ENCODE measurements at places on chromosomes 7 and 10. TPM values are rescaled to one million over a fixed set of nuclear protein-coding genes. Genes with fewer than 3 reads are reported as not detected.
A peak's percentile ranks its signal among the peaks of the same experiment; 100 is the strongest.

DNA sequence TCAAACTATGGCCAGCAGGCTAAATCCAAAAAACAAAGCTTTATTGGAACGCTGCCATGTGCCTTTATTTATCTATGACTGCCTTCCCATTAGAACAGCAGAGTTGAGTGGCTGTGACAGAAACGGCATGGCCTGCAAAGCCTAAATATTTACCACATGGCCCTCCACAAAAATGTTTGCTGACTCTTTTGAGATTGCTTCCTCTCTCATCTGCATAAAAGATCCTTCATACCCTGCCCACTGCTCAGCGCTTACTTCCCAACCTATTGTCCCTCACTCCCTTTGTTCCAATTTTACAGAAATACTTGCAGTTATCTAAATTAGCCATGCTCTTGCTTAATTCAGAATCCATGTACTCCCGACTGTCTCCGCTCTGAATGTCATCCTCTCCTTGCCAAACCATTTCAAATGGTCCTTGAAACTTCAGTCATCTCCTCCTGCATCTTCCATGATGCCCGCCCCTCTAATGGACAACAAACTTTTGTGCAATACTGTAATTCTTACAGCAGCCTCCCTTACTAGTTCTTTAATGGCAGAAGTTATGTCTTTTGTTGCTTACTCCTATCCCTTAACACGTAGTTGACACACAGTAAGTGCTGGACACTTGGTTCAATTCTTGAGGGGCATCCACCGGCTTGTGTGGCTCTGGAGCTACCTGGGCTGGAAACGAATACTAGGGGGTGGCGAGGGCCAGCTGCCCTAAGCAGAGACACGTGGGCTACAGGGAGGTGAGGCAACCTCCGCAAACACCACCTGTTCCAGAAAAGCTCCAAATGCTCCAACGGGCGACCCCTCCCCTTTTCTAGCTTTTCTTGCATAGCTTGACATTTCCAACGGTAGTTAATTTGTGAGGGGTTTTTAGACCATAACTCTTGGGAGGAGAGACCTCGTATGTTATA lies 832 bp downstream of the XRCC2 start:
- no peak for DNase-seq
- H3K27ac ChIP-seq = peak overlapping the region; percentile 83
- H3K27me3 ChIP-seq = no peaks in the 10 kb centered on the region
- H3K4me3 ChIP-seq = peak overlapping the region; percentile 37
- H3K36me3 ChIP-seq = no peaks in the 10 kb centered on the region

- H3K36me3 ChIP-seq = no peaks in the 10 kb centered on the region
- H3K27ac ChIP-seq = no peak overlapping the region
- DNase-seq = no peak
- no peaks in the 10 kb centered on the region for H3K27me3 ChIP-seq
Measured at GRCh38 chr7:135753616-135754413, 5.2 kb upstream of the FAM180A start.

Gene LBX1
- total RNA-seq = not detected

DNA sequence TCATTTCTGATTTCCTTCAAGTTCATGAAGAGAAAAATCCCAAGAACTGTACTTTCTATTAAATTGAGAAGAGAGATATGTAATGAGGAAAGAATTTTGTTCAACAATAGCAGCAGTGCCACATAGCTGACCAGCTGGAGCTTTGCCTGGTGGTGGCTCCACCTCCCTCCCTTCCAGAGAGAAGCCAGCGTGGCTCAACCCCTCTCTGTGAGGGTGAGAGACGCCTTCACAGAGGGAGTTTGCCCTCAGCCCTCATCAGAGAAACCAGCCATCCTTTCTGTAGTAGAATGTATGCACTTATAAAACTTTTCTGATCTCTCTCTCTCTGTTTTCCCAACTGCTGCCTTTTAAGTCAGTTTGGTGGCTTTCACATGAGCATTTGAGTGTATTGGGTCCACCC lies 20.5 kb upstream of the COL1A2 start:
- no peak for DNase-seq
- H3K4me3 ChIP-seq = no peak overlapping the region
- no peaks in the 10 kb centered on the region for H3K27me3 ChIP-seq
- peak overlapping the region; percentile 50 for H3K27ac ChIP-seq
- H3K36me3 ChIP-seq = no peaks in the 10 kb centered on the region
- no peaks in the 10 kb centered on the region for H3K4me1 ChIP-seq

DNA sequence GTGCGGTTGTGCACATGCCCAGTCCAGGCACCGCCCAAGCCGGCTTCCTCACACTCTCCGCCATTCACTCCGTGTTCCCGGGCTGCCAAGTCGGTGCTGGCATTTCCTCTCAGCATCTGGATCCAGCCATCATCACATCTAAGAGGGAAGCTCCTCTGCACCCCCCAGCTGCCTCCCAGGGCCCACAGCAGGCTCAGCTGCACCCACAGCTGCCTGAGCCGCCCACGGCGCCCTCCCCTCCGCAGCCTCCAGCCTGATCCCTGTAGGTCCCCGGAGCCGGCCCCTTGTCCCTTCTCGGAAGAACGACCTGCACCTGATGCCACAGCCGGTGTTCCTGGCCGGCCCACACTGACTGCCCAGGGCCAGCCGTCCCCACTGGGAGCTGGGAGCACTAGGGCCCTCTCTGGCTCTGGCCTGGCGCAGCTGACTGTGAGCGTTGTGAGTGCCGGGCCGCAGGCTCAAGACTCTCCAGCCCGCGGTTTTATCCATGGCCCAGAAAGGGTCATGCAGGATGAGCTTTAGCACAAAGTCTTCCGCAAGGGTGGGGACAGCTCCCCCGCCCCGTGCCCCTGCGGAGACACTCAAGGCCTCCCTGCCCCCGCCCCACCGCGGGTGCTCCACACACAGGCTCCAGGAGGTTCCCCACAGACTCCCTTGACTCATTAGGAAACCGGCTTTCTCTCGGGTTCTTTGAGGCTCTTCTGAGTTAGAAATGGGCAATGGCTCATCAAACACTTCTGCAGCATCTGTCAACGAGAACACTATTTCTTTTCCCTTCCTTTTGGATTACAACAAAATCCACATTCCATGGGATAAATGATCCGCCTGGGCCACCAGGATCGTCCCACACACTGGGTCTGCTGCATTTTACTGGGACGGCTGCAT lies 31.2 kb downstream of the CFAP46 start:
- no peak for DNase-seq
- H3K4me3 ChIP-seq = no peak overlapping the region
- H3K4me1 ChIP-seq = no peaks in the 10 kb centered on the region

DNA sequence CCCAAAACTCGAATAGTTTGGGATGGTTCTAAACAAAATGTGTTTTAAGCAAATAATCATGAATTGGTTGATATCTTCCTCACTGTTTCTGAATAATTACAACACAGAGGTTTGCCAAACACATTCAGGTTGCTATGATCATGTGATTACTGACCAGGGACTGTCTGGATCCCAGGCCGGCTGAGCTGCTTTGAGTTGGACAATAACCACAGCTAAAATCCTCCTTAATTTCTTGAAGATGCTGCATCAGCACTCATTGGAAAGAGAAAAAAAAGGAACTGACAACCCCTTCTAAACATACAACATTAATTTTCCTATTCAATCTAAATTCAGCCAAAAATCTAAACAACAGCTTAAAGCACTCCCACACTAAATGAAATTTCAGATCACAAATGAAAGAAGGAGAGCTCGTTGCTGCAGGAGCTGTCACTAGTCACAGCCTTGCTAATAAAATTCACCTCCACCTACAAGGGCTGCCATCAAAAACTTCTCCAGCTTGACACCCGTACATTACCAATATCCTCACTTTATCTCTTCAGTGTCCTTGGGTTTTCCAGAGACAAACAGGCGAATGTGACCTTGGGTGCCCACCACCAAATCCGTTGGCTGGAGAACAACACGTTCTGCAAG lies 560.2 kb downstream of the KCNMA1 start:
- H3K27ac ChIP-seq = no peak overlapping the region
- no peaks in the 10 kb centered on the region for H3K27me3 ChIP-seq
- DNase-seq = no peak
- no peaks in the 10 kb centered on the region for H3K36me3 ChIP-seq
- H3K4me1 ChIP-seq = no peaks in the 10 kb centered on the region
- no peak overlapping the region for H3K4me3 ChIP-seq

- no peaks in the 10 kb centered on the region for H3K27me3 ChIP-seq
- H3K4me1 ChIP-seq = no peaks in the 10 kb centered on the region
- no peaks in the 10 kb centered on the region for H3K36me3 ChIP-seq
- DNase-seq = no peak
- H3K27ac ChIP-seq = no peak overlapping the region
Measured at GRCh38 chr7:3005257-3005656, 38.4 kb downstream of the CARD11 start.

- H3K4me1 ChIP-seq = no peaks in the 10 kb centered on the region
- no peaks in the 10 kb centered on the region for H3K36me3 ChIP-seq
- no peak overlapping the region for H3K4me3 ChIP-seq
Measured at GRCh38 chr7:82211333-82211732, 232.2 kb downstream of the CACNA2D1 start.

Gene CYP3A7
- total RNA-seq = not detected

- no peak for DNase-seq
- H3K36me3 ChIP-seq = no peaks in the 10 kb centered on the region
- no peak overlapping the region for H3K4me3 ChIP-seq
- no peak overlapping the region for H3K27ac ChIP-seq
Measured at GRCh38 chr10:103476046-103476768, 2.8 kb downstream of the CALHM3 start.

Gene CTAGE6
- 1.7 TPM for total RNA-seq

GRCh38 chr10:16750461-16750860 lies 66.8 kb downstream of the RSU1 start:
- no peak overlapping the region for H3K4me3 ChIP-seq
- H3K27ac ChIP-seq = no peak overlapping the region
- DNase-seq = no peak
- H3K27me3 ChIP-seq = no peaks in the 10 kb centered on the region
- H3K36me3 ChIP-seq = no peaks in the 10 kb centered on the region

DNA sequence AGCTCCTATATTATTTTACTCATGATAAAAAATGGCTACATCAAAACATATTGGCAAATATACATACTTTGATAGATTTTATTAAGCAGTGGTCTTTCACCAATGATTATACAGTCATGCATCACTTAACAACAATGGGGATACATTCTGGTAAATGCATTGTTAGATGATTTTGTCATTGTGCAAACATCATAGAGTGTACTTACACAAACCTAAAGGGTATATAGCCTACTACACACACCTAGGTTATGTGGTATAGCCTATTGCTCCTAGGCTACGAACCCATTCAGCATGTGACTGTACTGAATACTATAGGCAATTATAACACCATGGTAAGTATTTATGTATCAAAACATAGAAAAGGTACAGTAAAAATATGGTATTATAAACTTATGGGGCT lies 98.9 kb upstream of the IL6 start:
- H3K4me3 ChIP-seq = no peak overlapping the region
- DNase-seq = no peak
- no peak overlapping the region for H3K27ac ChIP-seq
- no peaks in the 10 kb centered on the region for H3K36me3 ChIP-seq
- no peaks in the 10 kb centered on the region for H3K27me3 ChIP-seq
- no peaks in the 10 kb centered on the region for H3K4me1 ChIP-seq

Gene HOXA2
- total RNA-seq = not detected

- no peaks in the 10 kb centered on the region for H3K4me1 ChIP-seq
- no peak for DNase-seq
- no peaks in the 10 kb centered on the region for H3K27me3 ChIP-seq
- H3K27ac ChIP-seq = no peak overlapping the region
Measured at GRCh38 chr7:134936893-134937510, 49.3 kb upstream of the AGBL3 start.

- no peak overlapping the region for H3K27ac ChIP-seq
- no peaks in the 10 kb centered on the region for H3K36me3 ChIP-seq
- H3K4me3 ChIP-seq = no peak overlapping the region
- H3K27me3 ChIP-seq = no peaks in the 10 kb centered on the region
- DNase-seq = no peak
Measured at GRCh38 chr7:39621784-39622411, 1.5 kb upstream of the RALA start.

GRCh38 chr10:121597504-121598262 lies 561 bp downstream of the FGFR2 start:
- H3K4me1 ChIP-seq = no peaks in the 10 kb centered on the region
- peak overlapping the region; percentile 46 for H3K4me3 ChIP-seq
- no peaks in the 10 kb centered on the region for H3K27me3 ChIP-seq
- H3K36me3 ChIP-seq = no peaks in the 10 kb centered on the region
- H3K27ac ChIP-seq = peak overlapping the region; percentile 83

DNA sequence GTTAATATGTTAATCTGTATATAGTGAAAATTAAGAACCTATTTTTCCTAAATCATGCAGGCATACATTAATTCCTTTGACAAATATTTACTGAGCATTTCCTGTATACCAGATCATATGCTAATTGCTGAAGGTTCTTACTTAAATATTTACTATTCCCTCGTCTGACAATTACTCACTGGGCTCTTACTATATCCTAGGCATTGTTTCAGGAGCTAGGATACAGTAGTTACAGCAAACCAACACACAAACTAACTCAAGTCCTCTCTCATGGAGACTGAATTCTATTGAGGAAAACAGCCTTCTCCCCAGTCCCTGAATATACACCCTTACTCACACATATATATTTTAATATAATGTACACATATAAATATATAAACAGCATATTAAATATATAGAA lies 786.0 kb downstream of the NRG3 start:
- H3K27ac ChIP-seq = no peak overlapping the region
- no peak overlapping the region for H3K4me3 ChIP-seq
- no peak for DNase-seq
- H3K27me3 ChIP-seq = no peaks in the 10 kb centered on the region
- H3K36me3 ChIP-seq = no peaks in the 10 kb centered on the region

DNA sequence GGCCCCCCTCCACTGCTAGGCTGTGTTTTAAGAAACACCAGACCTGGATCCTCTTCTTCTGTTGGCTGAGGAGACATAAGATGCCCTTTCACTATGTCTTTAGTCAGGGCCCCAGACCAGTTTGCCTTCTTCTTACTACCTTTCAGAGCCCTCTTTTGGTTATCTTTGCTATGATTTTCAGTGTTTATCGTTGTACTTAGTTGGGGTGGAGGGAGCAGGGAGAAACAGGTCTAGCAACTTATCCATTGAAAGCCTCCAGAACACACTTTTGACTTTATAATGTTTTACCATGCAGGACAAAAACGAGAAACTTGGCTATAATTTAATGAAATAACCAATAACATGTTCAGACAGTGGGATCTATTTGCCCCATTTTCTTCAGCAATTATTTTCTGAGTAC lies 525.2 kb downstream of the TNS3 start:
- H3K36me3 ChIP-seq = no peaks in the 10 kb centered on the region
- no peaks in the 10 kb centered on the region for H3K4me1 ChIP-seq
- no peak overlapping the region for H3K27ac ChIP-seq
- no peak overlapping the region for H3K4me3 ChIP-seq
- no peak for DNase-seq

- no peaks in the 10 kb centered on the region for H3K4me1 ChIP-seq
- H3K27me3 ChIP-seq = no peaks in the 10 kb centered on the region
- no peak overlapping the region for H3K4me3 ChIP-seq
- H3K27ac ChIP-seq = no peak overlapping the region
- DNase-seq = no peak
- H3K36me3 ChIP-seq = no peaks in the 10 kb centered on the region
Measured at GRCh38 chr10:35172146-35172545, 45.5 kb downstream of the CREM start.

- no peaks in the 10 kb centered on the region for H3K27me3 ChIP-seq
- H3K27ac ChIP-seq = no peak overlapping the region
- no peaks in the 10 kb centered on the region for H3K4me1 ChIP-seq
- H3K4me3 ChIP-seq = no peak overlapping the region
- no peaks in the 10 kb centered on the region for H3K36me3 ChIP-seq
- no peak for DNase-seq
Measured at GRCh38 chr10:78359640-78360091, 326.0 kb downstream of the RPS24 start.
